ENCODE measurements at places on chromosomes 4 and X.

DNA sequence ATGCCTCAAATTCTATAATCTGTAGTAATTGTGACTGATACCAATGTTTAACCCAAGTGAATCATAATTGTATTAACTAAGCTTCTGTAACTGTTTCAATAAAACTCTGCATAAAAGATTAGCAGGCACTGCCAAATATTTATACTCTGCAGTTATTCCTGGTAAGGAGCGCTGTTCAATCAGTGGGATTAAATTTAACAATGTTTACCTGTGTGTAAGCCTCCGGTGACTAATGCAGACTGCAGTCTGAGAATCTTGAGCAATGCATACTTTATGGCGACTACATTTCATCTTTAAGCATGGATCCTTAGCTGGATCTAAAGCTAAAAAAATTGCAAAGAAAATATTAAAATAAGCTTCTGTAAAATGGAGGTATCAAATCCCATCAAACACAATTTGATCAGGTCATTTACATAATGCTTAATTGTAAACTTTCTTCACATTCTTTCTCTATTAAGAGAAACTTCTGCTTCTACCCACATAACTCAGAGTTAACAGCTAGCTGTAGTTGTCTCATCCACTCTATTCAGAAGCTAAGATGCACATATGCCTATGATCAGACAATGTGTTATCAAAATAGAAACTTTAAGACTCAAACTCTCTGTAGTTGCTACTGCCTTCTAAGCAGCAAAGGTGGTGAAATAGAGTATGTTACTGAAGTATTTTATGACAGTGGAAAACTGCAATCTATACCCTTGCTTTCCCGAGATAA lies 234.0 kb downstream of the SPOCK3 start:
- DNase-seq, result peak; percentile 28

- no peak for DNase-seq
Observed at GRCh38 chrX:132375941-132376340, 112.9 kb downstream of the MBNL3 start.

DNA sequence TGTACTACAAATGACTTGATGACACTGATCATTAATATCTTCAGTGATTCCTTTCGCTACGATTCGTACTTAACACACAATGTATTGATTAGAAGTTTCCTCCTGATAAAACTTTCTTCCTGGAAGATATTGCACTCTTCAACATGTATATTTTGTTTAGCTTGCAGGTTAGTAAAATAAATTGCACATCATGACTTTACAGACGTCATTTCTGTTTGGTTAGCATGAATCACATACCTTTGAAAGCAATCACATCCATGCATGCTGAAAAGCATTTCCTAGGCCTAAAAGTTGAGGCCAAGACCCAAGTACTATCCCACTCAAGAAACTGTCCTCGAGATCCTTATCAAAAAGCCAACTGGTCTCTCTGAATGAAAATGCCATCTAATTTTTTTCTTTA lies 1841.0 kb upstream of the PCDH7 start:
- DNase-seq, result no peak

DNA sequence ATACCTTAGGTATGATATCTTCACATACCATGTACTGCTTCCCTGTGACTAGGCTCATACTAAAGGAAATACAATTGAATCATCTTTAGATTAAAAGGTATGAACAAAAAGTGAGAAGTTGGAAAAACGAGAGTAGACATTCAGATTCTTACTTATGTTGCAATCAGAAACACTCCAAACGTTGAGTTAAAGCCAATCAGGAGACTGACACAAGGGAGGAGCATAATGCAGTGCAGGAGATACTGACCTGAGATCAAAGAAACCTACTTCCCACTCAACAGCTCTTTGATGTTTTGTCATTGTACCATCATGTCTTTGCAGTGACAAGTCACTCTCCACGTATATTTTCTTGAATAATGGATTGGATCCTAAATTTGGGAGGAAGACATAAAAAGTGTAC lies 8.9 kb upstream of the PCDH18 start:
- peak; percentile 27 for DNase-seq

- no peak for DNase-seq
Observed at GRCh38 chr4:152880263-152880662, 55.9 kb upstream of the FHDC1 start.

- DNase-seq, result no peak
Observed at GRCh38 chrX:30888526-30889146, 418 bp downstream of the TAB3 start.

- no peak for DNase-seq
Observed at GRCh38 chr4:180617196-180617595, 1626.0 kb upstream of the TENM3 start.

- no peak for DNase-seq
Observed at GRCh38 chrX:29851857-29852605, 363.3 kb upstream of the MAGEB2 start.

GRCh38 chrX:118644378-118644777 lies 83.0 kb upstream of the IL13RA1 start:
- DNase-seq, result peak; percentile 3

DNA sequence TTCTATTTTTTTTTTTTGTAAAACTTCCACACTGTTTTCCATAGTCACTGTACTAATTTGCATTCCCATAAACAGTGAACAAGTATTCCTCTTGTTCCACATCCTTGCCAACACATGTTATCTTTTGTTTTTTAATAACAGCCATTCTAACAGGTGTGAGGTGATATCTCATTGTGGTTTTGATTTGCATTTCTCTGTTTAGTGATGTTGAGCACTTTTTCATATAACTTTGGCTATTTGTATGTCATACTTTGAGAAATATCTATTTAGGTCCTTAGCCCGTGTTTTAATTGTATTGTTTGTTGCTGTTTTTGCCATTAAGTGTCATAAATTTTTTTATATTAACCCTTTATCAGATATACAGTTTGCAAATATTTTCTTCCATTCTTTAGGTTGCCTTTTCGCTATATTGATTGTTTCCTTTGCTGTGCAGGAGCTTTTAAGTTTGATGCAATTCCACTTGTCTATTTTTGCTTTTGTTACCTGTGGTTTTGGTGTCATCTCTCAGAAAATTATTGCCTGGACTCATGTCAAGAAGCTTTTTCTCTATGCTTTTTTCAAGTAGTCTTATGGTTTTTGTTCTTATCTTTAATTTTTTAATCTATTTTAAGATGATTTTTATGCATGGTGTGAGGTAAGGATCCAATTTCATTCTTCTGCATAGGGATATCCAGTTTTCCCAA lies 27.9 kb upstream of the NDNF start:
- no peak for DNase-seq

GRCh38 chr4:185529413-185529812 lies 5.9 kb downstream of the PDLIM3 start:
- DNase-seq, result no peak

GRCh38 chrX:40576291-40576690 lies 4.5 kb upstream of the ATP6AP2 start:
- no peak for DNase-seq

- no peak for DNase-seq
Observed at GRCh38 chr4:183658362-183659028, 490 bp downstream of the RWDD4 start.

DNA sequence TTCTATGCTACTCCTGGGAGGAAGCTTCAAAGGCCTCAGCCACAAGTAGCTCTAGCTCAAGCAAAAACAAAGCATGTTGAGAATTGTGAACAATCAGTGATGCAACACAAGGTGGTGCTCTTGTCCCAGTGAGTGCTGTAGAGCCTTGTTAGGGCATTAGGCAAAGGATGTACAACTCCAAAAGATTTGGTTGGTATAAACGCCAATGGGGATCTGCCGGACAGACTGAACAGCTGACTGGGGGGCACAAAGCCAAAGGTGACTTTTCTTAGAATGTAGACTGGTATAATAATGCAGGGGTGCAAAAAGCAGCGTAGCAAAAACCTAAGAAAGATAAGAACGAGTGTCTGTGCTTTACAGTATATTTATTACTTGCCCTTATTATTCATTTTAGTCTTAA lies 62.6 kb upstream of the ALB start:
- DNase-seq, result peak; percentile 37

- no peak for DNase-seq
Observed at GRCh38 chr4:114879916-114880669, 233.3 kb downstream of the NDST4 start.

- DNase-seq, result peak; percentile 90
Observed at GRCh38 chr4:57405359-57405758, 295.2 kb upstream of the IGFBP7 start.

- DNase-seq, result no peak
Observed at GRCh38 chr4:36256398-36256891, 12.1 kb upstream of the ARAP2 start.

All from NCI-H226 (cell line).